ENCODE measurements at places on chromosomes 3 and 15.

- DNase-seq: no peak
- no peak overlapping the region for H3K4me3 ChIP-seq
- no peak overlapping the region for H3K27ac ChIP-seq
- H3K27me3 ChIP-seq: no peaks in the 10 kb centered on the region
- no peaks in the 10 kb centered on the region for H3K4me1 ChIP-seq
Observed at GRCh38 chr3:60431599-60431958, 819.7 kb downstream of the FHIT start.

DNA sequence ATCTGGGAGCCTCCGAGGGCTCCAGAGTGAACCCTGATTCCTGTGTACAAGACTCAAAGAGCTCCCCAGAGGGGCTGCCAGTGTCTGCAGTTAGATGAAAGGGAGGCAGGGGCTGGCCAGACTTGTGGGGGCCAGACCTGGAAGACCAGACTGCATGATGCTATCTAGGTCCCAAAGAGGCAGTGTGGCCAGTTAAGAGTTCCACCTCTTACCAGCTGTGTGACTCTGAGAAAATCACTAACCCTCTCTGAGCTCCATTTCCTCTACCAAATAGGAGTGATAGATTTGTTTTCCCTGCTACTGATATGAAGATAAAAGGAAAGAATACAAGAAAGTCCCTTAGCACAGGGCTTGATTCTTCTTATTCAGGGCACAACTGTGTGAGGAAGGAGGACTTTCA, 29.0 kb downstream of the ACSBG1 start:
- H3K4me1 ChIP-seq: no peaks in the 10 kb centered on the region
- no peaks in the 10 kb centered on the region for H3K27me3 ChIP-seq
- H3K36me3 ChIP-seq: no peaks in the 10 kb centered on the region

DNA sequence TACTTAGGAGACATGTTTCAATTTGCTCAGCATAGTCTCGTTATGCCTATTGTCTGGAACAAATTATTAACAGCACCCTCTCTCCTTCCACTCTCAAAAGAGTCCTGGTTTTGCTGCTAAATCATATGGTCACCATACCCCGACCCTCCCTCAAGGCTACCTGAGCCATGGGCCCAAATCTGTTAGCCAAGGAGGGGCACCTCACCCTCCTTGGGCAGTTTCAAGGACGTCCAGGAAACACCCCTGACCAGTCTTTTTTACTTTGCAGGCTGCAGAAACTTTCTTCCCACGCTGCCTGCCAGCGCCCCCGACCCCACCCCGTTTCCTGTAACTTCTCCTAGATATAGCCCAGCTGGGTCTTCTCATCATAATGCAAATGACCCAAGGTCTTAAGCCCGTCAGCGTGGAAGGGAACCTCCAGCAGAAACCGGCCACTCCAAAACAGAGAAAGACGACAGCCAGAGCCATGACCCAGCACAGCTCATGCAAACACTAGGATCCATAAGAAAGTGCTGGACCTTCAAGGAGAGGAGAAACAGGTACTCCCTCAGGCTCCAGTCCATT, 62.3 kb downstream of the ADCY5 start:
- H3K27me3 ChIP-seq: peaks cover 8% of the 10 kb centered on the region
- no peak overlapping the region for H3K27ac ChIP-seq
- DNase-seq: no peak
- H3K4me3 ChIP-seq: no peak overlapping the region
- no peaks in the 10 kb centered on the region for H3K36me3 ChIP-seq
- H3K4me1 ChIP-seq: no peaks in the 10 kb centered on the region

GRCh38 chr3:136708333-136708985, 43.7 kb downstream of the STAG1 start:
- DNase-seq: no peak
- no peaks in the 10 kb centered on the region for H3K36me3 ChIP-seq
- H3K27ac ChIP-seq: no peak overlapping the region
- peaks cover 3% of the 10 kb centered on the region for H3K4me1 ChIP-seq
- H3K4me3 ChIP-seq: no peak overlapping the region

DNA sequence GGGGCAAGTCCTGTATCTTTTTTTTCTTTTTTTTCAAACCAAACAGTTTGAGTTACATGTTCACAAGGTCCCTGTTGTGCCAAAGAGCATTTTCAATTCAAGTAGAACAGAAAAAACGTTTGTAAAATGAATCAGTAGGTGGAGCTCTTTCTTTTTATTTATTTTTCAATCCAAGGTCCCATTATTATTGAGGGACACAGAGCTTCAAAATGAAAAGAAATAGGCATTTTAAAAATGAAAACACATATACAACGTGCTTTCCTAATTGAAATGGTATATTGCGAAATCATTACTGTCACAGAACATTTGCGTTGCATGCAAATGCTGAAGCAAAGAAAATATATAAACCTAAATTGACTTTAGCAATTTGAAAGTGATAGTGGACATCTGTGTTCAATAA, 711.0 kb downstream of the MECOM start:
- H3K4me1 ChIP-seq: no peaks in the 10 kb centered on the region
- DNase-seq: no peak
- H3K27ac ChIP-seq: no peak overlapping the region
- H3K27me3 ChIP-seq: no peaks in the 10 kb centered on the region
- no peak overlapping the region for H3K4me3 ChIP-seq

Data from CD4-positive, alpha-beta T cell (primary cell).